ENCODE measurements at places on chromosomes 2 and 18.

DNA sequence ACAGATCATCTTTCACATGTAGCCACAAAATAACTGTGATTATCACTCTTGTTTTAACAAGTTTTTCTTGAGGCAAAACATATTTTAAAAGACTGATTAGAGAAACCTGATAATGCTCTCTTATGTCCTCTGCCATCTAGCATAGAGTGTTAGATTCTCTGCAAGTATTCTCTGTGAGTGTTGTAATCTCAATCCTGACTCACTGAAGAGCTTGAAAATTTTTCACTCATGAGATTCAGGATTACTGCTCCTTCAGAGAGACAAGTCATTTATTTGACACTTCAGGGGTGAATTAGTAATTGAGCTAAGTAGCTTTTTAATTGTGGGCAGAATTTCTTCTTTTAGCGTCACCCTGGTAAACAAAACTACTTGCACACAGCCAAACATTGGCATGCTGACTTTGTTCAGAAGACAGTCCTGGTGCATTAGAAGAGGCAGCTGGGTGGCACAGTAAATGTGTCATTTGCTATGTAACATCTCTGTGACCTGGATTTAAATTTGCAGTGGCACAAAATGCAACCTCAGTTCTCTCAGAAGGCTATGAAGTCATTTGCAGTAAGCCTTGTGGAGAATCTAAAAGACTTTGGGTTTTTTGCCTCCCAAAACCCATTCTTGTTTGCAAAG lies 172.9 kb downstream of the LRP1B start:
- DNase-seq, result no peak

DNA sequence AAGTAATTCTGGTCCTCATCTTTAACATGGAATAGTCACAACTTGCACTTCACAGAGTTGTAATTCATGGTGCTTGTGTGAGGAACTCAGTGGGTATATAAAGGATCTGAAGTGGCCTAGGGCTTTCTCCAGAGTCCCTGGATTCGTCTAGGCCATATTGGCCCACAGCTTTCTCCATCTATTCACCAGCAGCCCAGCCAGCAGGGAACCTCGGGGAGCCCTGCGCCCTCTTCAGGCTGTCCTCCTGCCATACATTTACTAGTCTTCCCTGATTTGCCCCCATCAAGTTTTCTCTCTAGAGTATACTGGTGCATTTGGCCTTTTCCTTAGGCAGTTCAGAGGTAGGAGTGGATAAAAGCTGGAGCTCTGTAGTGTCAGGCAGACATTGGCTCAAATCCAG lies 278.3 kb downstream of the MYCN start:
- DNase-seq, result no peak

GRCh38 chr2:192947352-192947751 lies 752.6 kb upstream of the TMEFF2 start:
- DNase-seq, result no peak

DNA sequence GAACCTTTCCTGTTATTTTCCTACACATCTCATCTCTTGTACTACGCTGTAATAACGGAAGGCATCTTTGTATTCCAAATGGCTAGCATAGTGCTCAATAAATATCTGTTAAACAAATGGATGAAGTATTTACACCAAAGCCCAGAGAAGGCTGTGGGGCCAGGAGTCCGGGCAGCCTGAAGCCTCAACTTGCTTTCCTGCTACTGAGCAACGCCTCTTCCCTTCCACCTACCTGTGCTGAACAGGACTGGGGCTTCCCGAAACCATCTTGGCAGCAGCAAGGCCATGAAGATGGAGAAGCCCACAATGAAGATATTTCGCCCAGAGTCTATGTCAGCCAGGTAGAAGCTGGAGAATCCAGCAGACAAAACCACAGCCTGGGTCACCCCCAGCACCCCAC lies 2.5 kb upstream of the NHEJ1 start:
- DNase-seq, result no peak

- no peak for DNase-seq
Measured at GRCh38 chr2:26574900-26575560, 66.1 kb downstream of the CIB4 start.

- no peak for DNase-seq
Measured at GRCh38 chr2:167342769-167343168, 454.5 kb downstream of the XIRP2 start.

DNA sequence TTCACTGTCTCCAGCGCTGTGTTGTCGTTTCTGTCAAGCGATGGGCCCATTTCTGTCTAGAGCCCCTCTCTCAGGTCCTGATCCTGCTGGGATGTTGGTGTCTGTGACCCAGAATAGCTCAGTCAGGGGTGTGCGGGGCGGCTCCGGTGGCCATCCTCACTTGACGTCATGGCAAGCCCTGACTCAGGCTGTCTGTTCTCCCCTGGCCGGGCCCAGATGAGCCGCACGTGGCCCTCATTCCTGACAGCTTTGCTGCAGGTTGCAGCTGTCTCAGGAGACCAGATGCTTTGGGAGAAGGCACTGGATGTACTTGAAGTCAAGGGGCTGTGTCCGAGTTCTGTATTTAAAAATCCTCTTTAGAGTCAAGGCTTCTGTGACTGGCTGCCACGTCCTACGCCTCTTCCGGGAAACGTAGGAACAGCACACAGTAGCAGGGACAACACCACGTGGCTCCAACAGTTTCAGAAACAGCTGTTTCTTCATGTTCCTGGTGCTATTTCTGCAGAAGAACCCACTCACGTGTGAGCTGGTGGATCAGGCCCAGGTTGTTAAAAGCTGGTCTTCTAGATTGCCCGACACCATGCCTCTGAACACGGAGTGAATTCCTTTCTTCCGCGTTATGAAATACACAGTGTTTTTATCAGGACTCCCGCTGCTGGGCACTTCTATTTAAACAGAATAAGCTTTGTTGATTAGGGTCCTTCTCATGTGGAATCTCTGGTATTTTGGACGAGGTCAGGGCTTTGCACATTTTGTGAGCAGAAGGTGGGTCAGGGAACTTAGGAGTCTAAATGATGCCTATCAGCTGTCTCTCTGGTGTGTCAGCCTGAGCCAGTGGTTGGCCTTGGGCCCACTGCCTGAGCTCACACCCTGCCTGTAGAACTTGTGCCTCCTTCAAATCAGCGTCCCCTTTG lies 28.3 kb upstream of the NTSR2 start:
- no peak for DNase-seq

GRCh38 chr2:217671075-217671474 lies 331.7 kb downstream of the TNS1 start:
- no peak for DNase-seq

- DNase-seq, result no peak
Measured at GRCh38 chr2:240239325-240239724, 98.9 kb upstream of the OTOS start.

DNA sequence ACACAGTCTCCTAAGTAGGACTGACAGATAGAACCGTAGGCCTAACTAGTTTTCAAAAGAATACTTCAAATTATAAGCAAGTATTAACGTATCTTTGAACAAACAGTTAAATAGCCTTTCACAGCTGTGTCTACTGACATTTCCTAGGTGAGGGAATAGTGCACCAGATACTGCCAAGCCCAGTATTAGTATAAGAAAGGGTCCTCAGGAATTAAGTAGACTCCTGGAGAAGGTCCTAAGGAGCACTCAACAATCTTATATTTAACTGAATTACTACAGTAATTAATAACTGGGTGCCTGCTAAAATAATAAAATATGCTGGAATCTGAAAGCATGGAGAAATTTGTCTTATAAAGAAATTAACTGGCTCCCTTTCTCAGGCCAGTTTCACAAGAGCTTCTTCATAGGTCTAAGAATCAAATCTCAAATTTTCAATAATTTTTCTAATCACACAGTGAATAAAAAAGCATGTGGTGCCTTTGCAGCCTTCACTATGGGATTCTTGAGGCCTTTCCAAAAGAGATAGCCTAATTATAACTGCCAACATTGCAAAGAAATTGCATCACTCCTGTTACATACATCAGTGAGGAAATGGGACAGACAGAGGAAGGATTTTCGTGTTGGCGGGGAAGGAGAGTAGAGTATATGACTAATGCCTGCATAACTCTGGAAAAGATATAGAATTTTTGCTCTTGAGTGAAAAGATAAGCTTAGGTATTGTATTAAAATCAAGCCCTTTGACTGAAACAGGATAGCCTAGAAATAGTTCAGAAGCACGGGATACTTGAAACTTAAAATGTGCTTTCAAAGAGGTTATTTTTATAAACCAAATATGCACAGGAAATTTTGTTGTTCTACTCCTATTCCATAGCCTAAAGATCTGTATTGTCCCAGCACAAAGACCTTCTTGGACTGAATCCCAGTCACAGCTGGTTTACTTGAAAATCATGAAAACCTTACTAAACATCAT lies 228.6 kb upstream of the STK17B start:
- no peak for DNase-seq

DNA sequence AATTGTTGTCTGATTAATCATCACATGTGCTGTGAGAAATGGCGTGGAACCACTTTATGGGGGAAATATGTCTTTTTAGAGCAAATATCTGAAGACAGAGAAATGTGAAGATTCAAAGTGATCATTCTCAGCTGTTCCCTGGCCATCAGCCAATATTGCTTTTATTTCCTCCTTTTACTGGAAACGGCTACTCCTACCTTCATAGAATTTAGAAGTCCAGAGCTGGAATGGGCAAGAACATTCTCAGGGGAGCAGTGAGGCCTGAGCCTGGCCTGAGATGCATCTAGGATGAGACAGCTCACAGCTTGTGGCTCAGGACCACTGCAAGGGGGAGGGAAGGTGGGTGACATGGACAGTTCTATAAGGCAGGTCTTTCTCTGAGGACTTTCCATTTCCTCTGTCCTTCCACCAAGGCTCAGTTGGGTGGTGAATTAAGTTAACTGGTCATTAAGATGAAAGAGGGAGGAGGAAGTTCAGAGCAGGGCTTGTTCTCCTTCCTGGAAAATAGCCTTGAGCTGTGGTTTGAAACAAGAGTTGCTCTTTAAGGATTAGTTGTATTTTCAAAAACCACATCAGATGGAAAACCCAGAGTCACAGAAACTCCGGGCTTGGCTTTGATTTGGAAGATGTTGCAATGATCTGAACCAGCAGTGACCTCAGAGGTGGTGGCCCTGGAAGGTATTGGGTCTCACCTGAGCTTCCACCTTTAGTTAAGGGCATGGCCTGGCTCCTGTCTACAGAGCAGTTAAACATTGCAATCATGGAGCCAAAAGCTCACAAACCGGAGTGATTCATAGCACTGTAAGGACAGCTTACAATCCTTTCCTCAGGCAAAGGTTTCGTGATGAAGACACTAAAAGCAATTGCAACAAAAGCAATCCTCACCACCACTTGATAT lies 144.3 kb downstream of the VAPA start:
- no peak for DNase-seq
